GM23248 (cell line): ENCODE measurements at places on chromosomes 16 and 17. TPM values are rescaled to one million over a fixed set of nuclear protein-coding genes. Genes with fewer than 3 reads are reported as not detected.

- H3K27ac ChIP-seq, result no peak overlapping the region
Measured at GRCh38 chr16:83338138-83338537, 469.6 kb upstream of the HSBP1 start.

DNA sequence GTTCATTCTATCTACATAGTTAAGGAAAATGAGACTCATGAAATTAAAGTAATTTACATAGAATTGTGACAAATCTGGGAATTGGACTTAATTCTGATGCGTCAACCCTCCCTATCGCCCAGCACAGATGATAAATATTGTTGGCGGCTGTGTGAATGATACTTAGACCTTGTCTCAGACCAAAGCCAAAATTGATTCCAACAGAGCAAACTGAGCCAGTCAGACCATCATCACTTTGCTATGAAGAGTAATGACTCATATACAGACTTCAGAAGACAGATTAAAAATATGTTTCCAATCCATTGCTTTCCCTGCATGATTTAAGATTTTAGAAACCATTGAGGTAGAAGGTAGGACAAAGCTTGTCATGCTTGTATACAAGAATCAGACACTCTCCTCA, 1156.7 kb upstream of the CDH8 start:
- H3K4me3 ChIP-seq, result no peak overlapping the region
- DNase-seq, result no peak
- no peaks in the 10 kb centered on the region for H3K36me3 ChIP-seq
- H3K4me1 ChIP-seq, result no peaks in the 10 kb centered on the region

The CHST4 gene
- total RNA-seq, result not detected in 2 replicates

GRCh38 chr17:43517161-43517560, 29.0 kb downstream of the ETV4 start:
- H3K27me3 ChIP-seq, result no peaks in the 10 kb centered on the region
- H3K4me1 ChIP-seq, result peaks cover 14% of the 10 kb centered on the region
- peak; percentile 35 for DNase-seq
- H3K36me3 ChIP-seq, result peaks cover 71% of the 10 kb centered on the region
- no peak overlapping the region for H3K4me3 ChIP-seq

DNA sequence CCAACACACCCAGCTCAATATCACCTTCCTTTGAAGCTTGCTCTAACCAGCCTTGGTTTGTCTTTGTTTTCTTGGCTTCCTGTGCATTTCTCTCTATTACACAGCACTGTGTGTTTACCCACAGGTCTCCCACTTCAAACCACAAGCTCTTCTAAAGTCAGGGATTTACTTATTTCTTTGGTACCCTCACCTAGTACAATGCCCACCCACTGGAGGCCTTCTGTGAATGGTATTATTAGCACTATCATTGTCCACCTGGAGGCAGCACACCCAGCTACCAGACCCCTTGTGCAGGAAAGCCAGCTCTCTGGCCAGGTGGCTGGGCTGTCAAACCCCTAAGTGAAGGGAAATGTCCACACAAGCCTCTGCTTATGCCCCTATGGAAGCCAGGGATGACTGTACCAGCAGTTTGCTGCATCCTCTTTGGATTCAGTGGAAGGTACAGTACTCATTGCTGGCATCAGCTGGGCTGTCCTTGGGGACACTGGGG, 9.4 kb upstream of the TOP2A start:
- H3K27me3 ChIP-seq, result no peaks in the 10 kb centered on the region
- no peaks in the 10 kb centered on the region for H3K4me1 ChIP-seq
- no peak overlapping the region for H3K27ac ChIP-seq

GRCh38 chr16:11796227-11797165, 562 bp downstream of the ZC3H7A start:
- DNase-seq, result peak; percentile 78
- H3K36me3 ChIP-seq, result no peaks in the 10 kb centered on the region; the same call in 1 of the 2 replicates
- H3K4me1 ChIP-seq, result peaks cover 55% of the 10 kb centered on the region
- H3K4me3 ChIP-seq, result peak overlapping the region; percentile 85

DNA sequence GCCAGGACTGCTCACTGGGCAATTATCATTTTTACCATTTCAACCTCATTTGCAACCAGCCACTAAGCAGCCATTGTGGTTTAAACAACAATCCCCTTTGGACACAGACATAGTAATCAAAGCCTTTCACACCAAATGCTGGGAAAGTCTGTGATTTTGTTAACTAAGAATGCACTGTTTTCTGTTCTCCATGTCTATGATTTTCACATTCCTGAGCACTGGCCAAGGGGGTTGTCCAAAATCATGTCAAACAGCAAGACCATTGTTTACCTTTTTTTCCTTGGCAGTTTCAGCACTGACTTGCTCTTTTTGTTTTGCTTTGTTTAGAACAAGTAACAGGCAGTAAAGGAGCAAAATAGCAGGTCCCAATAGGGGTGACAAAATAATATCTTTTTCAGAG, 106.3 kb upstream of the SIAH1 start:
- H3K27me3 ChIP-seq, result peaks cover 17% of the 10 kb centered on the region; the same call in 1 of the 2 replicates
- H3K4me3 ChIP-seq, result no peak overlapping the region
- no peak overlapping the region for H3K27ac ChIP-seq
- H3K36me3 ChIP-seq, result no peaks in the 10 kb centered on the region
- peak; percentile 17 for DNase-seq
- 0 out of 2 replicates have a peak, but pooled peaks cover 5% of the 10 kb centered on the region for H3K4me1 ChIP-seq

The KRT25 gene
- total RNA-seq, result not detected in 2 replicates

DNA sequence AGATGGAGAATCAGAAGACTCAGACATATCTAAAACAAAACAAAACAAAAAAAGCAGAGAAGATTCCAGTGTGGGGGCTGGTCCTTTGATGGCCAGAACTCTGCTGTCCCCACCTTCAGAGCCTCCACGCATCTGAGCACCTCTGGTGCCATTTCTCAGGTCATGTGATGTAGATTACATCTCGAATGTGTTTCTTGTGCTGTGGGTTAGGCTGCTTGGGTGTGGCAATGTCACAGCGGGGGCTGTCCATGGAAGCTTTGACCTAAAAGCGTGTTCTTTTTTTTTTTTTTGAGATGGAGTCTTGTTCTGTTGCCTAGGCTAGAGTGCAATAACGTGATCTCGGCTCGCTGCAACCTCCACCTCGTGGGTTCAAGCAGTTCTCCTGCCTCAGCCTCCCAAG, 51.2 kb downstream of the PLD6 start:
- no peak overlapping the region for H3K27ac ChIP-seq
- H3K4me3 ChIP-seq, result no peak overlapping the region
- H3K4me1 ChIP-seq, result peaks cover 47% of the 10 kb centered on the region
- DNase-seq, result no peak
- no peaks in the 10 kb centered on the region for H3K27me3 ChIP-seq

DNA sequence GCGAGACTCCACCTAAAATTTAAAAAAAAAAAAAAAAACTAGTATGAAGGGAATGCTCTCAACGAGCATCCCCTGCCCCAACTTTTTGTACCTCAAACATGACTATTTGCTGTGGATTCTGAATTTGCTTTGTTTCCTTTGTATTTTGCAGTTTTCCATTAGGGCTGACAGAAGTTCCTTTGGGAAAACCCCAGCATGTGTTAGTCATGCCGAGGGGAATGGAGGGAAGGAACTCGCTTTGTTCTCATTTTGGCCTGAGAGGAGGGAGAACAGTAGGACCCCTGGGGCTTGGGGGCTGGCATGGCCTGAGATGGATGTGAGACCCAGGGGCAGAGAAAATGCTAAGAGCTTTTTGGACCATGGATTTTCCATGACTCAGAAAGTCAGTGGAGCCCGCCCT, 20.5 kb downstream of the KRT9 start:
- H3K4me3 ChIP-seq, result no peak overlapping the region
- H3K27me3 ChIP-seq, result no peaks in the 10 kb centered on the region
- peaks cover 16% of the 10 kb centered on the region for H3K4me1 ChIP-seq
- no peak overlapping the region for H3K27ac ChIP-seq
- peak; percentile 39 for DNase-seq

DNA sequence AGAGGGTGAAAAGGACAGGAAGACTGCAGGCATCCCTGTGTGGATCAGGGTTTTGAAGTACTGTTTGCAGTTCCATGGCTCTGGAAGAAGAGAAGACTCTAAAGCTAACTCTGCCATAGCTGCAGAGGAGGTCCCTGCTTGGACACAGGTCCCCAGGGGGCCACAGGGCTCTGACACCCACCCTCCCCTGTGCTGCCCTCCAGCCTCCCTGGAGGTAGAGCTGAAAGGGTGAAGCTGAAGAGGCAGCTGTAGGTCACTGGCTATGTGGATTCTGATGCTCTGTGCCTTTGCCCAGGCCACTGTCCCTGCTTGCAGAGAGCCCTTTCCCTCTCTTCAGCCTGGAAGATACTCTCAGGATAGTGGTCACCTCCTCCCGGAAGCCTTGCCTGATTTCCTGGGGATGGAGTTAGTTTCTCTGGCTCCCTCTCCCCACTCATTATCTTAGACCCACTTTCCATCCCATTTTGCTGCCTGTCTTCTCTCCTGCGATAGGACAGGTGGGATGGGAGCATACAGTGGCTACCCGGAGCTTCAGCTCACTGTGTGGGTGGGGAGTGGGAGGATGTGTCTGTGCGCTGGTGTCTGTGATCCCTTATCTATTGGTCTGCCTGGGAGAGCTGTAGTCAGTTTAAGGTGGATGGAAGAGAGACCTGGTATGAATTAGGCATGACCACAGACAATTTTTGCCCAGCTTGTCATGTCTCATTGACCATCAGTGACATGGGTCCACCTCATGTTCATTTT, 89.8 kb upstream of the TMEM97 start:
- no peak for DNase-seq
- H3K27ac ChIP-seq, result no peak overlapping the region
- H3K27me3 ChIP-seq, result peaks cover 5% of the 10 kb centered on the region; the same call in 1 of the 2 replicates
- no peaks in the 10 kb centered on the region for H3K4me1 ChIP-seq
- H3K4me3 ChIP-seq, result no peak overlapping the region
- no peaks in the 10 kb centered on the region for H3K36me3 ChIP-seq

The DHRS13 gene
- 4.7 and 5.2 TPM in 2 replicates for total RNA-seq

- peak; percentile 18 for DNase-seq
- H3K4me3 ChIP-seq, result no peak overlapping the region
- no peaks in the 10 kb centered on the region for H3K27me3 ChIP-seq
- H3K27ac ChIP-seq, result no peak overlapping the region
- no peaks in the 10 kb centered on the region for H3K36me3 ChIP-seq
Measured at GRCh38 chr16:65884018-65884417, 482.5 kb upstream of the CDH5 start.

The CACNA1G gene
- 0.13 and 0.97 TPM in 2 replicates for total RNA-seq

- H3K4me1 ChIP-seq, result peaks cover 26% of the 10 kb centered on the region
- H3K4me3 ChIP-seq, result no peak overlapping the region
- no peaks in the 10 kb centered on the region for H3K27me3 ChIP-seq
- H3K36me3 ChIP-seq, result no peaks in the 10 kb centered on the region
- no peak for DNase-seq
Measured at GRCh38 chr17:55436224-55437158, 14.9 kb upstream of the MMD start.

- peak overlapping the region; percentile 43 for H3K4me3 ChIP-seq
Measured at GRCh38 chr17:48484256-48484655, 46.6 kb downstream of the HOXB1 start.

The TEX19 gene
- total RNA-seq, result not detected in 2 replicates

GRCh38 chr17:1516388-1517161, at the start of gene INPP5K:
Gene INPP5K, minus strand, starts transcription at chr17:1516612. Its CDS starts 113 bp downstream, at chr17:1516499.
- DNase-seq, result peak; percentile 100
- no peaks in the 10 kb centered on the region for H3K27me3 ChIP-seq

DNA sequence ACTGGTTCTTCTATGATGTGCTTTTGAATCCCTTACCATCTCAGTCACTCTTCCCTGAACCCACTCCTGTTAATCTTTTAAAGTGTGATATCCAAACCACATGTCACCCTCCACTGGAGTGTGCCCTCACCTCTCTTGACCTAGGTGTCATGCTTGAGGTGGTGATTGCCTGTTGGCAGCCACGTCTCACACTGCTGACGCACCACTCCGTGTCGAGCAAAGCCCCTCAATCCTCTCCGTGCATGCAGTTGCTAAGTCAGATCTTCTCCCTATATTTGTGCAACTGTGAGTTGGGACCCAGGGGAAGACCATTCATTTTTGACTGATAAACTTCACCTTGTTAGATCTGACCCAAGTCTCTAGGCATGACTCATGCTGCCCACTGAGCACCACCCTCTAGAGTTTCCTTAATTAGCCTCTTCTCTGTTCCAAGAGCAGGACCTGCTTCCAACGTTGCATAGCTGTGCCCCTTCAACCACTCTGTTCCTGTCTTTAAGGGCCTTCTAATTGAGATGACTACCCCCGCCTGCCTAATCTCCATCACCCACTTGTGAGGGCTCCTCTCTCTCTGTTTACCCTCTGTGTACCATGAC, 2.7 kb downstream of the MYH13 start:
- H3K36me3 ChIP-seq, result no peaks in the 10 kb centered on the region
- no peaks in the 10 kb centered on the region for H3K4me1 ChIP-seq
- H3K27me3 ChIP-seq, result peaks cover 26% of the 10 kb centered on the region; the same call in 1 of the 2 replicates
- no peak overlapping the region for H3K4me3 ChIP-seq

DNA sequence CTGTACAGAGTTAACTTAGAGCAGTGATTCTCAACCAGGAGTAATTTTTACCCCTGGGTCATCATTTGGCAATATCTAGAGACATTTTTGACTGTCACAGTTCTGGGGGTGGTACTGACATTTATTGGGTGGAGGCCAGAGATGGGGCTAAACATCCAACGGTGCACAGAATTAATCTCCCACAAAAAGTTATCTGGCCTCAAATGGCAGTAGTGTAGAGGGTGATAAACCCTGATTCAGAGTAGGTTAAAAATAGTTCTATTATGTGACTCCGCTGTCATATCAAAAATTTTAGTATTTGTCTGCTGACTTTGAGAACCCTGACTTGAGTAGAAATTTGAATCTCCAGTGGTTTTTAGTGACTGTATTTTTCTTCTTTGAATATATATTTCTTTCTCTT, 19.1 kb downstream of the VPS35L start:
- no peak overlapping the region for H3K27ac ChIP-seq
- DNase-seq, result no peak
- peaks cover 21% of the 10 kb centered on the region for H3K36me3 ChIP-seq
- no peaks in the 10 kb centered on the region for H3K4me1 ChIP-seq
- H3K4me3 ChIP-seq, result no peak overlapping the region
- H3K27me3 ChIP-seq, result no peaks in the 10 kb centered on the region

- H3K27me3 ChIP-seq, result no peaks in the 10 kb centered on the region
- no peaks in the 10 kb centered on the region for H3K36me3 ChIP-seq
- DNase-seq, result peak; percentile 93
- peak overlapping the region; percentile 42 for H3K4me3 ChIP-seq
- peaks cover 28% of the 10 kb centered on the region for H3K4me1 ChIP-seq
- H3K27ac ChIP-seq, result peak overlapping the region; percentile 99
Measured at GRCh38 chr16:75304521-75305363, 53.3 kb upstream of the BCAR1 start.

DNA sequence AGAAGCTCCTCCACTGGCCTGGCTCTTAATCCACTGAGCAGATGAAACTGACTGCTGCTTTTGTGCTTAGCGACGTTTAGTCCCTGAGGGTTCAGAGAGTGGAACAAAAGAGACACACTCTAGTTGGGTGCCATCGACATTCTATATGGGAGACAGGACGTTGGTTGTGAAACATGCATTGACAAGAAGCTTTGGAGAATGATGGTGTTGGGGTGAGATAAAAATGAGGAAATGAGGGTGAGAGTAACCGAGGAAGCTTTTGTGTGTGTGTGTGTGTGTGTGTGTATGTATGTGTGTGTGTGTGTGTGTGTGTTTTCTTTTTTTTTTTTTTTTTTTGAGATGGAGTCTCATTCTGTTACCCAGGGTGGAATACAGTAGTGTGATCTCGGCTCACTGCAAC, 89.5 kb downstream of the ABCC1 start:
- no peak overlapping the region for H3K4me3 ChIP-seq
- H3K36me3 ChIP-seq, result peaks cover 38% of the 10 kb centered on the region; the same call in 1 of the 2 replicates
- no peaks in the 10 kb centered on the region for H3K4me1 ChIP-seq

The LPO gene
- not detected in 2 replicates for total RNA-seq
